ENCODE measurements at places on chromosomes 12 and 14.

DNA sequence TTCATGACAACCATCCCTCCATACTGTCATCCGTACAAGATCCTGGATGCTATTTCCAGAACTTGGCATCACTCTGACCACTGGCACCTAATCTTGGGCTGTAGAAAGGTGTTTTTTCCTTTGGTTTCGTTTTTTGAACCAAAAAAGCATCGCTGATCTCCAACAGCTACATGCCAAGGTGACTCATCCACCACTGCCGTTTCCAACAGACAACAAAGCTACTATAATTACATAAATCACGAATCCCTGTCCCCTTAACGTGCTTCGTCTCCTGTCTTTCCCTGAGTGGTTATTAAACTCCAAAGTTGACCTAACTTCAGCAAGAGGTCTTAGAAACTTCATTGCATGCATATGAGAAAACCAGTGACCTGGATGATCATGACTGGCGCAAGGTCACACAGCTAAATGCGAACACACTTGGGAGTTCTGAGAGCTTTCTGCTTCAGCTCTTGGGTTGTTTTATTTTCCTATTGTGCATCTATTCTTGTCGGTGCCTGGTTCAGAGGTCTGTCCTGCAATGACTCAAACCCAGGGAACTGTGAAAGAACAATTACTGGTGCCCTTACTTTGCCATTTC lies 99.9 kb downstream of the PPM1H start:
- DNase-seq = peak; percentile 87

DNA sequence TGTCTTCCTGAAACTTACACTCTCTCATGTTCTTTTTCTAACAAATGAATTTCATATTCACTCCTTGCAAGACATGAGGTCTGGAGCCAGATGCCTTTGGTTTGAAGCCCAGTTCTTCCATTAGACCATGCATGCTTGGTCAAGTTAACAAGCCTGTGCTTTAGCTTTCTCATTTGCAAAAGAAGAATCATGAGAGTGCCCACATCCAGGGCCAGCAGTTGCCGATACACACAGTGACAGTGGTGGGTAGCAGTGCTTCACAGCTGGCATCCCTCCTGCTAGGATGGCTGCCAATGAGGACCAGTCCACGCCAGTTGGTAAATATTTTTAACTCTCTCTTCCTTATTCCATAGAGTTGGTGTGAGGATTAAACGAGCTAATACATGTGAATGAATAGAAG lies 163.1 kb downstream of the PHLDA1 start:
- DNase-seq = peak; percentile 21

- no peak for DNase-seq
These were observed 207.4 kb upstream of the SSTR1 start for GRCh38 chr14:38000340-38000739.

DNA sequence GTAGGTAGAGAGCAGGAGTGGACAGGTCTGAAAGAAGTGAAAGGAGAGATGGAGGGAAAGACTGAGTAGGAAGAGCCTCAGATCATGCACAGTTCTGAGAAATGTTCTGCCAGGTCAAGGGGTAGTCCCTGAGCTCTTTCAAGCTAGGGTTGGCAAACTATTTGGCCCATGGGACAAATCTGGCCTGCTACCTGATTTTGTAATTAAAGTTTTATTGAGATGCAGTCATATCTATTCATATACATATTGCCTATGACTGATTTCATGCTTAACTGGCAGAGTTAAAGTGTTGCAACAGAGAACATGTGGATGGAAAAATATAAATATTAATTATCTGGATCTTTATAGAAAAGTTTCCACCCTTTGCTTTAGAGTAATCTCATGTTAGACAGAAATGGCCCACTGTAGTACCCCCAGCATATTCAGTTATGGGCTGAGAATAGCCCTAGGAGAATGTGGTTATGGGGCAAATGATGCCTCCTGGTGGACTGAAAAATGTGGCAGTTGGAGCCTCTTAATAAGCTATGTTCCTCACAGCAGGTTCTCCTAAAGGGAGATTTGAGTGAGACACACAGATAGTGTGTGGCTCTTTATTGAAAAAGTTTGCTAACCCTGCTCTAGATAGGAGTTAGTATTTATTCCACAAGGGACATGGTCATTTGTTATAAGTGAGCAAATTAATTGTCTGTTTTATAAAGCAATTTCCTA lies 476.9 kb downstream of the LRIG3 start:
- no peak for DNase-seq

GRCh38 chr12:87074781-87075180 lies 818.6 kb upstream of the MGAT4C start:
- no peak for DNase-seq

DNA sequence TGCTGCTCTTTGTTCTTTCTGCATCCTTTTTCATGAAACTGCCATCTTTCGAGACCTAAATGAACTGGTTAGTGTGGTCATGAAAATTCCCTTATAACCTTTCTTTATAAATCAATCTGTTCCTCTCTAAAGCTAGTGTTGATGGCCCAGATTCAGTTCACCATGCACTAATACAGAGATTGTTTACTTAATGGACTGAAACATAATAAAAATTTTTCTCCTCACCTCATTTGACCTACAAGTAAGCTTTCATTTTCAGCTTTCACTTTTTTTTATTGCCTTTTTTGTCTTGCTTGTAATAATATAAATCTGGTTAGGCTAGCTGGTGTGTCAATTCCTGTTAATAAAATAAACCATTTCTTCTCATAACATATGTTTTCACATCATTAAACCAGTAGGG lies 183.8 kb downstream of the CCDC59 start:
- no peak for DNase-seq

DNA sequence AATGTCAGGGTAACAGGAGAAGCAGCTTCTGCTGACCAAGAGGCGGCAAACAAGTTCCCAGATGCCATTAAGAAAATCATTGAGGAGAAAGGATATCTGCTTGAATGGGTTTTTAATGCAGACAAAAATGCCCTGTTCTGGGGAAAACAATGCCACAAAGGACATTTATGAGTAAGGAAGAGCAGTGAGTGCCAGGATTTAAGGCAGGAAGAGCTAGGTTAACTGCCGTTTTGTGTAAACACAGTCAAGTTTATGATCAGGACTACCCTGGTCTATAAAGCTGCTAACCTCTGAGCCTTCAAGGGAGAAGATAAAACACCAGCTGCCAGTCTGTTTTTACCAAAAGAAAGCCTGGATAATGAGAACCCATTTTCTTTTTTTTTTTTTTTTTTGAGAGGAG lies 8.5 kb downstream of the MAPKAPK5 start:
- DNase-seq = no peak

- DNase-seq = no peak
These were observed 80.4 kb upstream of the DIO3 start for GRCh38 chr14:101480747-101481530.

- no peak for DNase-seq
These were observed 215.0 kb downstream of the KIF26A start for GRCh38 chr14:104353221-104353920.

DNA sequence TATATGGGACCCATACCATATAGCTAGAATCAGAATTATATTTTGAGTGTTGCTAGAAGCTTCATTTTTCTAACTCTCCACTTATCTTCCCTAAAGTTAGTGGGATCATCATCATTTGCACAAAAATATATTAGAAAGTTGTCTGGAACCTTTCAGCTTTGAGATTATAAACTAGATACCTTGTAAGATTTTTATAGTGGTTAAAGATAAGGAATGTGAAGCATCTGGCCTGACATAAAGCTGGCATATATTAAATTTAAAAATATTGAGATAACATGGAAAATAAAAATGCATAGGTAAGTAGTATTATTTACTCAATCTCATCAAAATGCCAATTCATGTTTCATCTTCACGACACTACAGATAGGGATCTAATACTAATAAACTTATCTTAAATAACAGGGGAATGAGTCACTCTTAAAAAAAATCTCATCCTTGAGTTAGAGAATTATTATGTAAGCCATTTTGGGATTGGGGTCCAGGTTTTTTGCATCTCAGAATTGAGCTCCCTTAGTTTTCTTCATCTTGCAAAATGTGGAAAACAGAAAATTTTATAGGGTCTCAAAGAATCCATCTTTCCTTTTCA lies 318.5 kb downstream of the KCNC2 start:
- no peak for DNase-seq

DNA sequence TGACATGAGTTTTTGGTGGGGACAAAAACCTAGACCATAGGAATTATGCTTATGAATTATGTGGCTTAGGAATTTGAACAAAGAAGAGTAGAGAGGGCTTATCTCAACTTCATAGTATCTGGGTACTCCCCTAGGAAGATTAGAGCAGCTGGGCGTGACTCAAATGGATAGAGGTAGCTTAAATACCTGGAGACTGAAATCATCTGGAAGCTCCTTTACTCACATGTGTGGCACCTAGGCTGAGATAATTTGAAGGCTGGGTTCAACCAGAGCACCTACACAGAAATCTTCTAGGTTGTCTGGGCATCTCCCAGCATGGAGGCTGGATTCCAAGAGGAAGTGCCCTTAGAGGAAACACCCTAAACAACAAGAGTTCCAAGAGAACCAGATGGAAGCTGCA lies 393.9 kb downstream of the ADAMTS20 start:
- no peak for DNase-seq

DNA sequence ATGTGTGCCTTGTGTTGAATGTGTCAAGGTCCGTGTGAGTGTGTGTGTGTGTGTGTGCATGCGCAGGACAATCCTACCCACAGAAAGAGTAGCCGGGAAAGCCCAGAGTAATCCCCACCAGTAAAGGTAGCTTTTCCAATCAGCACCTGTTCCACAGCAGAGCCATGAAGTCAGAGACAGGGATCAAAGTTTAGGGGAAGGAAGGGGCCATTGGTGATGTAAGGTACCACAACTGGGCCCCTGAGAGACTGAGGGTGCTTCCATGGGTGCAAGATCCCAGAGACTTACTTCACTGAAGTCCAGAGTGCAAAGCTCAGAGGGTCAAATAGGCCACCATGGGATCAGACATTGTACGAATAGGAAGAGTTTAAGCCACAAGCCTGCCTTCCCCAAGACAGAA lies 20.5 kb downstream of the OR10P1 start:
- no peak for DNase-seq

- peak; percentile 75 for DNase-seq
These were observed 42.5 kb upstream of the BMP4 start for GRCh38 chr14:53999061-53999488.

GRCh38 chr14:102893452-102893851 lies 29.0 kb upstream of the AMN start:
- peak; percentile 84 for DNase-seq
